Muscle of arm (tissue), 14 donors: ENCODE measurements at places on chromosomes 4 and X. TPM values are rescaled to one million over a fixed set of nuclear protein-coding genes. Genes with fewer than 3 reads are reported as not detected.

- no peak for DNase-seq
Measured at GRCh38 chr4:114606245-114606644, 7.6 kb downstream of the UGT8 start.

DNA sequence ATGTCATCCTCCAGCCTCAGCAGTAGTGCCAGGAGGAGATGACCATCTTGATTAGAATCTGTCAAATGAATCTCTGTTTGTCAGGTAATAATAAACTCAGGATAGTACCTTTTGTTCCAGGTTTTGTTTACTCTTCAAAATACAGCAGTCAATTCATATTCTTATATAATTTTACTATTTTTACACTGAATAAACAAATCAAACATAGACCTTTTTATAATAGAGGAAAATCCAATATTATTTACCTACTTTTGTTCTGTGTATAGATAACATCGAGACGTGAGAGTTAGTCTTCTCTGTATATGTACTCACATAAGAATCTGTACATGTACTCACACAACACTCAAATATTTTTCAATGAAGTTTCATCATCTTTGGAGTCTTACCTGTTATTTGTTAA is 365.4 kb upstream of the EPHA5 start:
- DNase-seq = no peak

The REELD1 gene
- polyA plus RNA-seq = not detected

DNA sequence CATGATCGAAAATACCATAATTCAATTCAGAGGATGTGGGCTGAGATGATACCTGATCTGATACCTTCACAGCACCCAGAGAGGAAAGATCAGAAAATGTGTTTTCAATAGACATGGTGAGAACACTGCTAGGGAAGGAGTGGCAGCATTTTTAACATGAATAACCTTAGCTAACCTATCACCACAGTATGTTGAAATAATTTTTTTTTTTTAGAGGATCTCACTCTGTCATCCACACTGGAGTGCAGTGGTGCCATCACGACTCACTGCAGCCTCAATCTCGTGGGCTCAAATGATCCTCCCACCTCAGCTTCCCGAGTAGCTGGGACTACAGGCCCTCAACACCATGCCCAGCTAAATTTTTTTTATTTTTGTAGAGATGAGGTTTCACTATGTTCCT is 90.5 kb upstream of the RAPGEF2 start:
- no peak for DNase-seq

The PCSK1N gene
- not detected for polyA plus RNA-seq

- peak; percentile 5 for DNase-seq
Measured at GRCh38 chr4:128787509-128788311, 21.8 kb upstream of the JADE1 start.

DNA sequence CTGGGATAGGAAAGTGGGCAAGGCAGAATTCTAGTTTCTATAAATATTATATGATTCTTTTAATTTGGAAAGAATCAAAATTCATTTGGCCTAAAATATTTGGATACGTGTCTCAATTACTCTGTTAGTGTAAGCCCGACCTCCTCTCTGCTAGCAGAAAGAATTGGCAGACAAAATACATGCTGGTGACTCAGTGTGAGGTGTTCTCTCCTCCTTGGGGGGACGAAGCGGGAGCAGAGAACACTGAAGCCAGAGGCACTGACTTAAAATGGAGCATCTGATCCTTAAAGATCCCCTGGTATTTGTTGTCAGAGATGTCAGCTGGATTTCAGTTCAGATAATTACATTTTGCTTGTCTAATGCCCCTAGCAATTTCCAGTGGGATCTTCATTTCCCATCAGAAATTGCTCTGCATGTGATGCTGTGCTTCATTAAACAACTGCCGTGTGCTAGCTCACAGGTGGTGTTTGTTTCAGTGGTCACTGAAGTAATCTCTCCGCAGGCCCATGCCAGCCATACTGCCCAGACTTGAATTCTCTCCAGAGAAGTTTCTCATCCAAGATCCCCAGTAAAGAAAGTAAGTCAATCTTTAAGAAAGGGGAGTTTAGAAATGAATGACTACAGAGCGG is 188.7 kb upstream of the TLL1 start:
- no peak for DNase-seq

The RBMXL3 gene
- polyA plus RNA-seq = not detected

The AWAT1 gene
- polyA plus RNA-seq = not detected

DNA sequence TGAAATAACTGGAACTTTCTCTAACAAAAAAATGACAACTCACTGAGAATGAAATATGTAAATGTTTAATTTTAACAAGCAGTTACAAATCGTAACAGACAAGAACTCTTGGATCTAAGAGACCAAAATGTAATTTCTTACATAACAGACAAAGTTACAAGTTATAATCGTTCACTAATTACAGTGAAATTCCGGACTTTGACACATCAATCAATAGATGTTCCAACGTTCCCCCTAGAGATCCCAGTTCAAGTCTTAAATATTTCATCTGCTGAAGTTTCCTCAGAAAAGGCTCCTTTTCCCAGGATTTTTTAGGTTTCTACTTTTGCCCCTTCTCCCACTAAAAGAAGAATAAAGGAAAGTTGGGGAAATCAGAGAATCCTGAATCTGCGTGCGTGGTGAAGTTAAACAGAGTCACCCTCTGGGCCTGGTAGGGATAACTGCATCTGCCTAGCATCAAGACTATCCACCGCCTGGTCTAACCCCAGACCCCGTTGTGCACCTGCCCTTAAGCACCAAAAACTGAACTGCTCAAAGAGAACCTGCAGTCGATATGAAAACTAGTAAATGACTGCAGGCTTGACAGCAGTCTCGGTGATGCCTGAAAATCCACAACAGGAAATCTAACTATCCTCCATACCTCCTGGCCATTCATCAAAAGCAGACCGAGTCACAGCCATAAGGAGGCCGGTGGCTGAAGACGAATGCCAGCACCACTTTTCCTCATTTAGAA is 2.3 kb downstream of the IRF2 start:
- no peak for DNase-seq

- no peak for DNase-seq
Measured at GRCh38 chrX:7108030-7108429, 39.5 kb upstream of the STS start.

- no peak for DNase-seq
Measured at GRCh38 chr4:91427171-91427570, 876.6 kb upstream of the GRID2 start.

The SASH3 gene
- not detected for polyA plus RNA-seq

- DNase-seq = no peak
Measured at GRCh38 chr4:186557486-186557885, 2.1 kb upstream of the MTNR1A start.

DNA sequence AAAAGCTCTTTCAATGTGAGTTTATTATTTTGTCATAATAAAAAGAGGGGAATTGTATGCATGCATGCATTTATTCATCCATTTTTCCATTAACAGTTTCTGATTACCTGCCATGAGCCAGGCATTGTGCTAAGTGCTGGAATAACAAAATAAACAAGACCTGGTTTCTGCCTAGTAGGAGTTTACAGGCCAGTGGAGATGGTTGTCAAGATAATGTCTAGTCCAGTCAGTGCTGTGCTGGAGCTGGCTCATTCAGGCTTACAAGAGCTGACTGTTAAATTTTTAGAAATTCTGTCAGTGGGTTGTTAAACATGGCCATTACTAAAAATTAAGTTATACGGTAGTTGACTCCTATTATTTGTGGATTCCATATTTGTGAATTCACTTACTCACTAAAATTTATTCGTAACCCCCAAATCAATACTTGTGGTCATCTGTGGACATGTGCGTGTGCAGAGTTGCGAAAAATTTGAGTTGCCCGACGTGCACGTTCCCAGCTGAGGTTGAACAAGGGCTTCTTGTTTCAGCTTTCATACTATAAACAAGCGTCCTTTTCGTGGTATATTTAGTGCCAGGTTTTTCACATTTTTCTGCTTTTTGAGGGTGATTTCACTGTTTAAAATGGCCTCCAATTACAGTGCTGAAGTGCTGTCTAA is 172.3 kb upstream of the RPS6KA3 start:
- no peak for DNase-seq

DNA sequence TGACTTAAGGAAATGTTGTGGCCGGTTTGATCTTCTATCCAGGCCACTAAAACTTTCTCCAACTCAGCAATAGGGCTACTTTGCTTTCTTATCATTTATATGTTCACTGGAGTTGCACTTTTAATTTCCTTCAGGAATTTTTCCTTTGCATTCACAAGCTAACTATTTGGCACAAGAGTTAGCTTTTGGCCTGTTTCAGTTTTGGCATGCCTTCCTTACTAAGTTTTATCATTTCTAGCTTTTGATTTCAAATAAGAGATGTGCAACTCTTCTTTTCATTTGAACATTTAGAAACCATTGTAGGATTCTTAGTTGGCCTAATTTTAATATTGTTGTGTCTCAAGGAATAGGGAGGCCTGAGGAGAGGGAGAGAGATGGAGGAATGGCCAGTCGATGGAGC is 79.8 kb upstream of the TLL1 start:
- DNase-seq = peak; percentile 31

DNA sequence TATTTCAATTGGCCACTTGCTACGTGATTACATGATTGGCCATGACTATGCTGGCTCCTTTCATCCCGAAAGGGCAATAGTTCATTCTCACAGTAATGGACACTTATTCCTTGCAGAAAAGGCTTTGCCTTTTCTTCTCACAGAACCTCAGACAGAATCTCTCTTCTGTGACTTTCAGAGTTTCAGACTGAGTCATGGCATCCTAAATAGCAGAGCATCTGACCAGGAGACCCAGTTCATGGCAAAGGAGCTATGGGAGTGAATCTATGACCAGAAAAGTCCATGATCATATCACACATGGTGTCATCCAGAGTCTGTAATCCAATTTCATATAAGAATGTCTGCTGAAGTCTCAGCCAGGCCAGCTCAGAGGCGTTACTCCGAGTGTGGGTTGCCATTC is 263.3 kb upstream of the CLNK start:
- no peak for DNase-seq

The C4orf33 gene
- polyA plus RNA-seq = 9.9 TPM

DNA sequence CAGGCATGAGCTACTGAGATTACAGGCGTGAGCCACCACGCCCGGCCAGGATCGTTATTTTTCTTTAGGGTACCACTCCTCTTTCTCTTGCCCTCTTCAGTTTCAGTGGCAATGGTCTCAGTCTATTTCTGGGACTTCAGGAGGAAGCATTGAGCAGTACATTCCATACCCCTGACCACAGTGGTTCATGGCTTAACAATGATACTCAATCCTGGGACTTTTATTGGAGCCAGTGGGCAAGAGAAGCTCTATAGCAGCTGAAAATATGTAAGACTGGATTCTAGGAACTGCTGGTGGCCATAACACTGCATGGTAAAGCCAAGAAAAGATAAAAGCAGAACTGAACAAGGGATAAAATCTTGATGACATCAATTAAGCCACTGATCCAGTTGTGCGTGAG is 5.8 kb upstream of the CCNA2 start:
- DNase-seq = no peak

DNA sequence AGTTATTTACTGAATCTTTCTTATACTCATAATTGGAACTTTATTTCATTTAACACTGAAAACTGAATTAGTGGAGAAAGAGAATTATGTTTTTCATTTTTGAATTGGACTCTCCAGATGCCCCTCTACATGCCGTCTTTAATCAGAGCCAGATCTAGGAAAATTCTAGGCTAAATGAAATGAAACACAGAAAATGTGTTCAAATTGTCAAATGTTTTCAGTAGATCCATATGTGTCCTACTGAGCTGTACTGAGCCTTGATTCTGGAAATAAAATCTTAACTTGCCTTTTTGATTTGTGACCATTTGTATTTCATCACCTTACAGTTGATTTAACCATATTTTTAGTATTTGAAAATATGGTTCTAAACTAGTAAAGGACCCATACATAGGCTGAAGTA is 64.0 kb upstream of the GK2 start:
- no peak for DNase-seq

The STARD8 gene
- polyA plus RNA-seq = 14.6 TPM

The TIGD4 gene
- 5.0 TPM for polyA plus RNA-seq

The PITX2 gene
- 52.5 TPM for polyA plus RNA-seq

GRCh38 chr4:114688059-114688458 is 89.5 kb downstream of the UGT8 start:
- peak; percentile 23 for DNase-seq

DNA sequence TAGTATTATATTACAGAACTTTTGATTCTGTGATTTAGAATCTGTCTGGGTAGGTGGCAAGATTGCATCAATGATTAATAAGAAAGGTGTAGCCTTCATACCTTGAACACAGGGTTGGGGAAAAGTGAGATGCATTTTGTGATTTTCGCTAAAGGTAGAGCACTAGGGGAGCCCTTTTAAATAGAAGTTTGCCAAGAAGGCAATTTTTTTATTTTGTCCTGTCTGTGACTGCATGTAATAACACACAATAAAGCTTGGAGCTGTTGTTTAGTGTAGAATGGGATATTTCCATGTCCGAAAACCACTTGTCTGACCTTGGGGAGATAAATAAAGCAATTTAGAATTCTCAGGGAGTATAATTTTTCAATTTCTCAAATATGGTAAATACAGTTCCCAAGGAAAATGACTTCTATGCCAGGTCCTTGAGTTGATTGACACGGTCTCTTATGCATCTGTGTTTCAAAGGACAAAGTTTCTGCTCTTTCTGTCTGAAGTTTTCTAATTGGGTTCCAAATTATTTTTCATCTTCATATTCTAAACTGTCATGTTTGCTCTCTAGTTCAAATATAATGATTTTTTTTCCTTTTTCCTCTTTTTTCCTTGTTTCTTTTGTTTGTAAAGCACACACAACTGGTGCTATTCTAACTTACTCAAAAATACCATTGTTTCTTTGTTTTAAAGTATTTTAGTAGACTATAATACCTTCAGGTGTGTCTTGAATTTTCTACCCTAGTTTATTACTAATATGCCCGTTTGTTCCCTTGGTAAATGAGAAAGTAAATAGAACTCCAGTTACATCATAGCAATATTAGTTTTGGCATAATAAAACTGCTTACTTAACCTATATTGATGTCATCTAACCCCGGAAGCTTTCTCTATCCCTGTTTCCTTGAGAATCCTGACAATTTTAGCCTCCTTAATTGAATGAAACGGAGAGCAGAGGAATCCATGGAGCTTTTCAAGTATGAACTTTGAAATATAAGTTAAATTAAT is 87.8 kb upstream of the BMPR1B start:
- DNase-seq = no peak

The TCP11X1 gene
- polyA plus RNA-seq = not detected

The NUP54 gene
- polyA plus RNA-seq = 51.7 TPM

- no peak for DNase-seq
Measured at GRCh38 chrX:13131396-13132137, 87.1 kb upstream of the FAM9C start.

GRCh38 chrX:86078650-86079049 is 31.3 kb upstream of the CHM start:
- no peak for DNase-seq
